Endothelial cell (in vitro differentiated cells): ENCODE measurements at places on chromosomes 3 and 15. TPM values are rescaled to one million over a fixed set of nuclear protein-coding genes. Genes with fewer than 3 reads are reported as not detected.
A peak's percentile ranks its signal among the peaks of the same experiment; 100 is the strongest.

Gene SLC9C1
- total RNA-seq: 0.13 TPM

Gene NDN
- 54.7 TPM for total RNA-seq

Gene ZBTB20
- total RNA-seq: 4.2 TPM

Gene PPP1R14D
- total RNA-seq: not detected

DNA sequence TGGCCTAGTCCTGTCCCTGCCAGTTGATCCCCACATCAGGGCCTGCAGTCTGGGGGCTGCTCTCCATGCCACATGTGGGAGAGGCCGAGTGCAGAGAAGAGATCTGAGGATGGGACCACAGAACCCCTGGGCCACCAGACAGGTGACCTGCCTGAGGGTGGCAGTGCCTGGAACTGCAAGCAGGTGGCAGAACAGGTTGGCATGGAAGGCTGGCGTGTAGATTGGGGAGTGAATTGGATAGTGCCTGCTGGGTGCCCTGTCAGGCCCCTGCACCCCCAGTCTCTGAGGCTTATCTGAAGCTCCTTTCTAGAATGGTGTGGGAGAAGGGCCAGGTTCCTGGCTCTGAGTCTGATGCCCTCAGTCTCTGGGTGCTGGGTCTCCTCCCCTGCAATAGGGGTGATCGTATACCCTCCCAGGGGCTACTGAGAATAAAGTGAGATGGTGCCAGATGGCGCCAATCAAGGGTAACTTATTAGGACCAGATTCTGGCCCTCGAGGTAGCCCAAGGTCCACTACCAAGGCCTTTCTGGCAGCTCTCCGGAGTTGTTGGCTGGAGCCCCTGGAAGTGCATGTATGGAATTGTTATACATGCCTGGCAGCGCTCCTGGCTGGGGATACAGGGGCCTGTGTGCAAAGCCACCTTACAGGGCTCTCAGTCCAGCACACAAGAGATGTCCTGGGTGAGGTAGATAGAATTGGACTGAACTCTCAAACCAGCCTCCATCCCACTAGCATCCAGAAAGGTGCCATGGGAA lies 15.7 kb downstream of the C3orf18 start:
- no peak overlapping the region for H3K27ac ChIP-seq
- H3K27me3 ChIP-seq: peaks cover 6% of the 10 kb centered on the region
- no peak for DNase-seq
- H3K36me3 ChIP-seq: no peaks in the 10 kb centered on the region
- no peaks in the 10 kb centered on the region for H3K4me1 ChIP-seq
- no peak overlapping the region for H3K4me3 ChIP-seq

- peaks cover 33% of the 10 kb centered on the region for H3K36me3 ChIP-seq
- H3K27ac ChIP-seq: peak within 1 kb of the TSS; percentile 94
- peak; percentile 89 for DNase-seq
- peak within 1 kb of the TSS; percentile 100 for H3K4me3 ChIP-seq
- peaks cover 28% of the 10 kb centered on the region for H3K27me3 ChIP-seq
- peaks cover 66% of the 10 kb centered on the region for H3K4me1 ChIP-seq
Observed at GRCh38 chr3:129606636-129607390, at the start of gene PLXND1. Gene PLXND1, minus strand, starts transcription at chr3:129606676. Its CDS starts 37 bp downstream, at chr3:129606639.

GRCh38 chr15:83446417-83446816 lies 724 bp upstream of the SH3GL3 start:
- H3K4me1 ChIP-seq: peaks cover 23% of the 10 kb centered on the region
- no peak for DNase-seq
- peaks cover 9% of the 10 kb centered on the region for H3K27me3 ChIP-seq
- no peaks in the 10 kb centered on the region for H3K36me3 ChIP-seq
- no peak overlapping the region for H3K27ac ChIP-seq

DNA sequence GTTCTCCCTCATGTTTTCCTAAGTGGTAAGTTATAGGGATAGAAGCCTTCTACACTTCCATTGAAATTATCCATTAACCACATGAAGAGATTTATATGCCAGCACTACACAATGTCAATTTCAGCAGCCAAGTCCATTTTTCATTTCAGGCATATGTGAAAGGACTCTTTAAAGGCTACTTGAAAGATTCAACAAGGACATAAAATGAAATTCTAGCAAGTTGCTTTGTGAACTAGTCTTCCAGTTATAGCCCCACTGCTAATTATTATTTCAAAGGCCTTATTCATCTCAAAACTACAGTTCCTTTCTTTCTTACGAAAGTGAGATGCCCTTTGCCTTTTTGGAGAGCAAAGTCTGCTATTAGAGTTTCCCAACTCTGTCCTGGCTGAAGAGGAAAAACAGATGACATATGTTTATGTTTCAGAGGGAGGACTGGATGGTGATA lies 66.0 kb upstream of the SLC2A2 start:
- no peak overlapping the region for H3K27ac ChIP-seq
- no peak overlapping the region for H3K4me3 ChIP-seq
- peaks cover 4% of the 10 kb centered on the region for H3K4me1 ChIP-seq
- H3K36me3 ChIP-seq: peaks cover 31% of the 10 kb centered on the region
- peaks cover 1% of the 10 kb centered on the region for H3K27me3 ChIP-seq

DNA sequence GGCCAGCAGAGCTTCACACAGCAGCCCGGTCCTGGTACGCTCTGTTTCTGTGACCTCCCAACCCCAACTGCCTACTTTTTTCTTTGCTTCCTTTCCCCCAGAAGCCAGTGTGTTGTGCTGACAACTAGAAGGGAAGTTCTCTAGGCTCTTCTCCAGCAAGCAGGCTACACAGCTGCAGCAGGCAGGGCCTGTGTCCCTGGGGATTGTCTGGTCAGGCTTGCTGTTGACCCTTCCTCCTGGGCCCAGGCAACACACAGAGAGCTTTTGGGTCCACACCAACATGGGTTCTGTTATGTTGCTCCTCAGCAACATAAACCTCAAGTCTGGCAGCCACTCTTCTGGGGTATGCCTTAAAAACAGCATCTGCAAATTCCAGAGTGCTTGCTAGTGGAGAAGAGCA lies 36.2 kb upstream of the TSPAN3 start:
- no peak overlapping the region for H3K27ac ChIP-seq
- peaks cover 15% of the 10 kb centered on the region for H3K4me1 ChIP-seq
- H3K27me3 ChIP-seq: peaks cover 4% of the 10 kb centered on the region
- H3K36me3 ChIP-seq: peaks cover 8% of the 10 kb centered on the region
- H3K4me3 ChIP-seq: no peak overlapping the region
- no peak for DNase-seq

- peaks cover 29% of the 10 kb centered on the region for H3K4me1 ChIP-seq
- no peak for DNase-seq
- H3K27ac ChIP-seq: no peak overlapping the region
- H3K4me3 ChIP-seq: no peak overlapping the region
- H3K27me3 ChIP-seq: peaks cover 13% of the 10 kb centered on the region
Observed at GRCh38 chr15:60400944-60401343, 3.2 kb upstream of the ANXA2 start.

DNA sequence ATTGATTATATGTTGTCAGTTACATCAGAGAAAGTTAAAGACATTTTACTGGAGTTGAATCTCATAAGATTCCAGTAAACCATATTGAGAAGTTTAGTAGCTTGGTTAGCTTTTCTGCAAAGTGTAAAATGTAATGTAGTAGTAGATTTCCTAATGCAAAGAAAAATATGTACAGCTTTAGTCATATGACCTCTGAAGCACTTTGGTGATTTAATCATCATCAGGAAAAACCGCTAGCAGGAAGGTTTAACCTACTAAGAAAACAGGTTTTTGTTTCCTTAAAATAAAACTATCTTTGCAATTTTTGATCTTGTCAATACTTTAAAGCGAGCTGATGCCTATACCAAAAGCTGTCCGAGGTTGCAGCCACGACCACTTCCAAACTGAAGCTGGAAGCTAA lies 364.6 kb upstream of the ZNF385D start:
- no peak overlapping the region for H3K27ac ChIP-seq
- H3K36me3 ChIP-seq: no peaks in the 10 kb centered on the region
- H3K4me1 ChIP-seq: no peaks in the 10 kb centered on the region
- H3K27me3 ChIP-seq: no peaks in the 10 kb centered on the region
- no peak overlapping the region for H3K4me3 ChIP-seq

DNA sequence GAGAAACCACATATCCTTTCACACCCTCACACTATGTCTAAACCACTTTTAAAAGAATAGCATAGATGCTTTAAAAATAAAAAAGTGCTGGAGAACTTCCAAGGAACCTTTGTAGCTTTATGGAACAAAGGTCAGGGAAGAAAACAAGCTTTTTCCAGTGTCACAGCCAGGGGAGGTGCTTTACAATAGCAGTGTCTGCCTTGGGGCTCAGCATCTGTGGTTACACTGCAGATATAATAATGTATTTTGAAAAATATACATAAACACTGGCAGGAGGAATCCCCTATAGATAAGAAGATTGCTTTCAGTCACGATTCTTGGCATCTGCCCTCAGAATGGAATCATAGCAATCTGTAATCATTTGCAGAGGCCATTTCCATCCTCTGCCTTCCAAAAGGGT lies 362.4 kb upstream of the LRRC3B start:
- no peak overlapping the region for H3K4me3 ChIP-seq
- H3K27me3 ChIP-seq: no peaks in the 10 kb centered on the region
- no peak for DNase-seq
- H3K27ac ChIP-seq: no peak overlapping the region
